ENCODE measurements at places on chromosomes 3 and 15. TPM values are rescaled to one million over a fixed set of nuclear protein-coding genes. Genes with fewer than 3 reads are reported as not detected.

DNA sequence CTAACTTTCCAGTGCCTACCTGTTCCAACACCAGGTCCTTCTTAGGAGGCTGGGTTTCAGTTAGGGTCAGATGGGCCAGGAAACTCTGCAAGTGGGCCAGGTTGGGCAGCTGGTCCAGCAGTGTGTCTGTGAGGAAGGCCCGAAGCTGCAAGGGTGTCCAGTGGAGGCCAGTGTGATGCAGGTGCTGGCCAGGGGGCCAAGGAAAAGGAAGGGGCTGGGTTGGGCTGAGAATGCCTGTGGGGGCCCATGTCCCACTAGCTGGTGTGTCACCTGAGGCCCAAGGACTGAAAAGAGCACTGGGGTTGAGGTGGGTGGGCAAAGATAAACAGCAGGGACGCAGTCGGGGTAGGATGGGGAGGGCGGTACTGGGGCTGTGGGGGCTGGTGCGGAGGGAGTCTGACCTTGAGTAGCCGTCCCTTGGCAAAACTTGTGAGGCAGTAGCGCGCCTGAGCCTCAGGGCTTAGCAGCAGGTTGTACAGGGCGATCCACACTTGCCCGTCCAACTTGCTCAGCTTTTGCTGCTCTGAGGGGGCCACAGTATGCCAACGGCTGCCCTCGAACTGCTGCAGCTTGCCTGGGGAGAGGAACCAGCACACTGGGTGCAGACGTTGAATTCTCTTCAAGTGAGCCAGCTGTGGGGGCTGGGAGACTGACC is 1.5 kb upstream of the RASSF1 start:
- H3K27ac ChIP-seq = no peak overlapping the region
- H3K4me1 ChIP-seq = peaks cover 60% of the 10 kb centered on the region
- H3K4me3 ChIP-seq = no peak overlapping the region

DNA sequence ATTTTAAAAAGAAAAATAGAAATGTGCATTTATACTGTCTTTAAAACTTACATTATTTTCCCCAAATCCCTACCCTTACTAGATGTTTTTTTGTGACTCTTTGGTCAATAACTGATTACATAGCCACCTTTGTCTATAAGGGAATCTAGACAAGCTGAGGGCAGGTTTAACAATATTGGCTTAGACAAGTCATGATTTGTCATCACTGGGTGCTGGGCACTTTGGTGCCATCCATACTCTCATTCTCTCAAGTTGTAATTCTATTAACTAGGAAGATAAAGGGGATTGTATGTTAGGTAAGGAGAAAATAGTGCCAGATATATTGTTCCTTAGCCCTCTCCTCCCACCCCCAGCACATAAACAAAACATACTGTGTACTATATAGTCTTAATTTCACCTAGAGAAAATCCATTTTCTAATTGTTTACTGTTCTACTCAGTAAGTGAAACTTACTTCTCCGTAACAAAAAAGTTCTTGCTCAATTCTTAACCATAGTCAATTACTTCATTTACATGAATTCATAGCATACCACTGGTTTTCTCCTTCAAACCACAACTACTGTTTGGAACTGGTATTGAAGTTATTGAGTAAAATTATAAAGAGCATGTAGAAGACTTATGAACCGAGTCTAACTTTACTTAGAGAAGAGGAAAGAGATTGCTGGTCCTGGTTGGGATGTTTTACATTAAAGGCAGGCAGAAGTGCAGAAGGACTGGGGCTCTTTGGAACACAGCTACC is 877.1 kb downstream of the PDCD6IP start:
- no peaks in the 10 kb centered on the region for H3K36me3 ChIP-seq
- H3K27ac ChIP-seq = no peak overlapping the region
- DNase-seq = no peak
- H3K27me3 ChIP-seq = no peaks in the 10 kb centered on the region

GRCh38 chr3:181176601-181177000 is 187.1 kb upstream of the DNAJC19 start:
- DNase-seq = no peak
- no peaks in the 10 kb centered on the region for H3K27me3 ChIP-seq
- H3K27ac ChIP-seq = no peak overlapping the region
- no peaks in the 10 kb centered on the region for H3K4me1 ChIP-seq
- H3K4me3 ChIP-seq = no peak overlapping the region

GRCh38 chr3:113136071-113136470 is 75.3 kb upstream of the BOC start:
- no peaks in the 10 kb centered on the region for H3K36me3 ChIP-seq
- H3K4me3 ChIP-seq = no peak overlapping the region
- no peak for DNase-seq
- H3K27ac ChIP-seq = no peak overlapping the region
- H3K27me3 ChIP-seq = no peaks in the 10 kb centered on the region

DNA sequence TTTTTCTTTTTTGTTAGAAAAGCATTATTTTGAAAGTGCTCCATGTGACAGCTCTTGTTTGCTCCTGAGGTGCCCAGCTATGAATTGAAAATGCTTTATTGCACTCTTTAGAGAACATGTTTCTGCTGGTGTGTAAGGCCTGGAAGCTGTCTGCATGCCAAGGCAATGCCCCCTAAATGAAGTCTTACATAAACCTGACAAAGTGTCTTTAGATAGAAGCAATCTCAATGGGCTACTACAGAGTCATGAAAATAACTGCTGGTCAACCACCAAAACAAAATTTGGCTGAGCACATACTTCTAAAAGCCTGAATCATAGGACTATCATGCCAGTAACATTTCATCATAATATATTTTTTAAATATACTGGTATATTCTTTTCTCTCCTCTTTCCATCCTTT is 178.7 kb downstream of the THRB start:
- no peak for DNase-seq
- H3K27me3 ChIP-seq = no peaks in the 10 kb centered on the region

GRCh38 chr3:138351151-138351550 is 2.8 kb downstream of the MRAS start:
- DNase-seq = no peak
- H3K27ac ChIP-seq = no peak overlapping the region
- no peak overlapping the region for H3K4me3 ChIP-seq
- no peaks in the 10 kb centered on the region for H3K27me3 ChIP-seq

DNA sequence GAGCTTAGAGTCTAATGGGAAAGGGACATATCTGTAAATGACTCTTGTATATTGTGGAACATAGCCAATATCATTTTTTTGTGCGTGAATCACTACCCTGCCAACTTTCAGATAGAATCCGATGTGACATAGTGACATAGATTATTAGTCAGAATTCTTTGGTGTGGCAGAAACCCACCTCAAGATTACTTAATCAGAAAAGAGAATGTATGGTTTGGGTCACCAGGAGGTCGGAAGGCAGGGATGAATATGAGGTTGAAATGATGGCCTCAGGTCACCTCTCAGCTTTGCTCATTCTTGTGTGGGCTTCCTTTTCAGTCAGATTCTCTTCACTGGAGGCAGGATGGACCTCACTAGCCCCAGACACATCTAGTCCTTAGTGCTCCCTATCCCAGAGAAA is 41.4 kb downstream of the SNAPC5 start:
- H3K4me3 ChIP-seq = no peak overlapping the region
- DNase-seq = no peak
- H3K27me3 ChIP-seq = no peaks in the 10 kb centered on the region
- H3K4me1 ChIP-seq = no peaks in the 10 kb centered on the region
- H3K27ac ChIP-seq = no peak overlapping the region
- H3K36me3 ChIP-seq = no peaks in the 10 kb centered on the region

Gene TGM4
- not detected for polyA plus RNA-seq

Gene JMJD7
- 18.7 TPM for polyA plus RNA-seq
